Fibroblast of villous mesenchyme (primary cell): ENCODE measurements at places on chromosomes 2 and 18. TPM values are rescaled to one million over a fixed set of nuclear protein-coding genes. Genes with fewer than 3 reads are reported as not detected.

DNA sequence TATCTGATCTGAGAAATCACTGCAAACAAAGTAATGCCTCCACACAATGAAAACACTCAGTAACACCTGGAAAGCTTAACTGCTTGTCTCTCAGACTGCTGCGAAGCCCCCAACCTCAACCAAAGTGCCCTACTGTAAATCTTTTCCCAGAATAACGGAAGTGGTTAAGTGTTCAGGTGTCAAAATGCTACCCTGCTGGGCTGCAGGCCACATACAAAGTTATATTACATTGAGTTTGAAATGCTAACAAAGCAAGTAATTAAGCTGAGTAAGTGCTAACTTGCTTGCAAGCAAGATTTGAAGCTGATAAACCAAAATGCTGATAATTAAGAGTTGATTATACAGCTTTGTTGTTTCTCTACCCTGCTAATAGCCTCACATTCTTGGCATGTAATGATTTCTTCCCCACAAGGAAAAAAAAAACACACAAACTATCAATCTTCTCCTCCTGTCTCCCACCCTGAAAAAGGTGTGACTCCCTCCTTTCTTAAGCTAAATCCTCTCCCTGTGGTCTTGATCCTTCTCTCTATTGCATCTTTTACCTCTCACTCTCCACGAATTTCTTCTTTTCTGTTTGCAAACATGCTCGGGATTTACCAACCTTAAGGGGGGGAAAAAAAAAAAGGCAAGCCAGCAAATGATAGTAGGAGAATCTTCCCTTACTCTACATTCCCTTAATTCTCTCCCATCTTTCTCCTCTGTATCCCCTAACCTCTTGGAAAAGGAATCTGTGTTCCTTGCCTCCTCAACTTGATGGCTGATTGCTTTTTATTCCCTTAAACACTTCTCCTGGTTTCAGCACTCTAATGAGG, 266.8 kb upstream of the SIX3 start:
- DNase-seq = no peak

DNA sequence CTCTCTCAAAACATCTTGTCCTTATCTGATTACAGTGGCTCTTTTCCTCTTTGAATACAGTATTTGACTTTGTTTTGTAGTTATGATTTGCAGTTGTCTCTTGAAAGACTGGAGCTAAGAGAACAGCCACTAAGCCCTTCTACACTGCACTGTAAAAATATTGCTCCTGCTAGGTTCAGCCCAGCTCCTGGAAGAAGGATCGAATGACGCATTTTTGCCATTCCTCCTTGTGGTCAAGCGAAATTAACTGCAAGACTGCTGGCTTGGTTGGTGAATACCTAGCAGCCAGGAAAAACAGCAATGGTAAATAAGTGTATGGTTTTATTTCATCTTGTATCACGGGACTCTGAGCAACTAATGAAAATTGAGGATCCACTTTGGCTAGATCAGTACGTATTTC, 407.8 kb upstream of the CDH2 start:
- peak; percentile 29 for DNase-seq

DNA sequence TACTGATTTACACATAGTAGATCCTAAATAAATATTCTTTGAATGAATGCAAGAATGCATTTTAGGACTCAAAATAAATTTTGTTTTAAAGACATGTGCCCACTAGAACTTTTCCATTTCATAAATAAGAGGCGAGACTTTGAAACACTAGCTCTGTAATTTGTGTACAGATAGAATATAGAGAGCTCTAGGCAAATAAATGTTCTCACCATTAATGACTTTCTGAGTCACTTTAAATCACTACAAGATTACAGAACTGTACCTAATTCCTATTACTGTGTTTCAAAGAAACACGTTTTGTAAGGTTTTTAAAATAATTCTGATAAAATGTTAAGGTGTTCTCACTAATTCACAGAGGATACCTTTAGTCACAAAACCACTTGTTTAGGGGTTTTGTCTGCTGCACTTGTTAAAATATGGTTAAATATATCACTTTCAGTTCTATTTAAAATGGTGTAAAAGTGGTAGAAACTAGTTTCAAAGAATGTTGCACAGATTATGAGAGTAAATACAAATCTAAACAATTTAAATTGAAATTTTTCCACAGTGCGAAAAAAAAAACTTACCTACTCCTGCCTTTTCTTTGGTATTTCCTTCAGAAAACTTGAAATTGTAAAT, 158.7 kb upstream of the ZC3H15 start:
- DNase-seq = no peak

GRCh38 chr2:120342446-120342845, 3.5 kb upstream of the INHBB start:
- no peak for DNase-seq

DNA sequence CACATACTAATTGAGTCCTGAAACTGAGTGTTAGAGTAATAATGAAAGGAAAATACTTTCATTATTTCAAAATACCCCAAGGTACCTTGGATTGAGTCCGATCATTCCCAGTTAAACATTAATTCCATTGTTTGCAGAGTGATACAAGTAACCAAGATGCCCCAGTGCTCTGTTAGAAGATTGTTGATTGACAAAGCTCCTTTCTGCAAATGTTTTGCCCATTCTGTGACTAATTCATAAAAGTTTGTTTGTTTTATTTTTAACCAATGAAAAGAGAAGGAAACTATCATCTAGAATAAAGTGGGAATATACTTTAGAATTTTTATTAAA, 124.0 kb downstream of the GULP1 start:
- DNase-seq = no peak

DNA sequence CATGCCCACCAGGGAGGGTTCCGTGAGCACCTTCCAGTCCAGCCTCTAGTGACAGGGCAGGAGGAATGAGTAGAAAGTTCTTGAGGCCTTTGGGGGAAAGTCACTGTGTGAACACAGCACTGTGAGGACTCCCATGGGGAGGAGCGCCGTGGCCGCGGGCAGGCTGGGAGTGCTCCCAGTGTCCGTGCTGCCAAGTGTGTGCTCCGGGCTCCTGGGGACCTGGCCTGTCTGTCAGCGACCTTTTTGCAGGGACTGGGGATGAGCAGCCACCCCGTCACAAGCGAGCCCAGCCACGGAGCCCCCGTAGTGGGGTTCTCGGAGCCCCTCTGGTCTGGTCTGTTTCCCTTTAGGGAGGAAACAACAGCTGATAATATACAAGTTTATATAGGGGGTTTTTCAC, 36.8 kb downstream of the PDIA6 start:
- DNase-seq = no peak

DNA sequence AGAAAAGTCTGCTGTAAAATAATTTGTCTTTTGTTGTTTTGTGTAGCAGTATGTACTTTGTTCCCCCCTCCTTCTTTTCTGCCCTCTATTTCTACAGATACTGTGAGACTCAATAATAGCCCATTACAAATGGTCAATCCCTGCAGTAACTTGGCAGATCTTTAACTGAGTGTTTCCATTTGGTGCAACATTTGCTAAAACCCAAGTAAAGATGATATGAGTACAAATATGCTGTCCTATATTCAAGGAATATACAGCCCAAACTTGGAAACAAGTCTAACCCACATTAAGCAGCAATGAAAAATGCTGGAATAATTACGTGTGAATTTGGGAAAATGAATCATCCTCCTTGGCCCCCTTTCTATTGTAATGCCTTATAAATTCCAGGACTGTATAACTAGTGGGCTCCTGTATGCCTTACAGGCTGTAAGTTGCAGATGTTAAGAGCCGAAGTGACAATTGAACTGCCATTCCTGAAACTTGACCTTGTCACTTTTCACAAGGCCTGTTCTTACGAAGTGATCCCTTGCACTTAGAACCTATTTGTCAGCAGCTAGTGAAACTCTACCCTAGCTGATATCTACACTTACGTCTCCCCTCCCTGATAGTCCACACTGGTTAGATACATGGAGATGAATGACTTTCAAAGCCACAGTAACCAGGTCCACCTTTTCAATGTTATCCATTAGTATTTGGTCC, 104.9 kb downstream of the IRS1 start:
- DNase-seq = no peak

GRCh38 chr2:24981411-24982136, 9.8 kb upstream of the DNAJC27 start:
- DNase-seq = no peak

DNA sequence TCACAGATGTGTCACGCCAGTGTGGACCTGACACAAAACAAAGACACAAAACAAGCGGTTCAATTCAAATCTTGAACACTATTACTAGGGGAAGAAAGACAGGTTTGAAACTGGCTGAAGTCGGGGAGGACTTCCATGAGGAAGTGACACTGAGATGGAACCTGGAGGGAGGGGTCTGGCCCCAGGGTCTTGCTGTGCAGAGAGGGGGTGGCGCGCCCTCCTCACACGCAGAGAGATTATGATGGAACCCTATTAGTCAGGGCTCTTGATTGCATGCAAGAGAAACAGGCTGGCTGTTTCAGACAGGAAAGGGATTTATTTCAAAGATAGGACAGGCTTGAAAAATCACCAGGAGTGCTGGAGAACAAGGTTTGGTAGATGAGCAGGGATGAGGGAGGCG, 363.6 kb upstream of the HS6ST1 start:
- DNase-seq = no peak

DNA sequence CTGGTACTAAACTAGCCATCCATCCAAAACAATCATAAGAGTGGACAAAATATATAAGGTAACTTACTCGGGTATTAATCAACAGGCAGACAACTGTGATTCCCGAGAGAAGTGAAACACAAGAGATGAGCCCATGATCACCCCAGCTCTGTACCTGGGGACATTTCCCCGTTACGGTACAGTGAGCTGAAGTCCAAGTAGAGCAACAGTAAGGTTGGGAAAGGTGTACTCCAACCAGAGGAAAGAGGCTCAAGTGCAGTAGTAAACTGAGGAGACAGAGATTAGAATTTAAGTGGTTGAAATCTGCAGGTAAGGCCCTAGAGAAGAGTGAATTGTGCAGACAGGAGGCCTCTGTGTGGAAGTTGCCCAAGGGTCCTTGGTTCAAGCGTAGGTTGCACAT, 30.5 kb upstream of the CHAC2 start:
- no peak for DNase-seq

Gene KCNS3
- 3.0 and 7.4 TPM in 2 replicates for total RNA-seq

Gene MXD1
- total RNA-seq = 5.2 TPM in 2 replicates
